Kidney tubule cell (primary cell): ENCODE measurements at places on chromosomes 1 and 21.
A peak's percentile ranks its signal among the peaks of the same experiment; 100 is the strongest.

DNA sequence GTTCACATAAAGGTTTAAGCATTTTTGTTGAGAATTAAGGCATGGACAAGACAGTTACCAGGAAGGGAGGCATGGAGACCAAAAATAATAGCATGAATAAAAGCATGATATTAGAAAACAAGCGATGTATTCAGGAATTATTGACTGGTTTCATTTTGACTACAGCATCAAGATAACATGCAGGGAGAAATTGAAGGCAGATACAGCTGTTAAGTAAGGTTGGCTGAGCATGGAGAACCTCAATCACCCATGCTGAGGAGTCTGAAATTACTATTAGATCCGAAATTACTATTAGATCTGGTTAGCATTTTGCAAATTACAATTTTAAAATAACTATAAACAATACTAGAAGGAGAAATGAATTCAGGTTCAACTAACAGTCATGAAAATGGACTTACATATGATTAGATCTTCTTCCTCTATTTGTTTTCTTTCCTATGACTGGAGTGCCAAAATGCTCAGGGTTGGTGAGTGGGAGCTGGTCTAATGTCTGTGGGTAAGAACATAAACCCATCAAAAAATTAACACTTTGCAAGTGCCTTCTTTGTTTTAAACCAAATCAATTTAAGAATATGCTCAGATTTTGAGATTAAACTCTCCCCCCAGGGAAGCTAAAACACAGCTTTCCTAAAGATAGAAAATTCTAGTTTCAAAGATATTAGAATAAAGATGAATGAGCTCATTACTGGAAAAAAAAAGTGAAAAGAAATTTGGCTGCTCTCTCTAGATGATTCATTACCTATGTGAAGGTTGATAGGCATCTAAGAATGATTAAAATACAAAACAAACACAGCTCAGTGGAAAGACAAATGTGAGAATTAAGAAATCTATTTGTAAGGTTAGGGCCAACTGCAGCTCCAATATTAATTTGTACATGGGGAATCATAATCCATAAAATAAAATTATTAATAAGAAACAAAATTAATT, 81.7 kb downstream of the ARID4B start:
- DNase-seq, result no peak

DNA sequence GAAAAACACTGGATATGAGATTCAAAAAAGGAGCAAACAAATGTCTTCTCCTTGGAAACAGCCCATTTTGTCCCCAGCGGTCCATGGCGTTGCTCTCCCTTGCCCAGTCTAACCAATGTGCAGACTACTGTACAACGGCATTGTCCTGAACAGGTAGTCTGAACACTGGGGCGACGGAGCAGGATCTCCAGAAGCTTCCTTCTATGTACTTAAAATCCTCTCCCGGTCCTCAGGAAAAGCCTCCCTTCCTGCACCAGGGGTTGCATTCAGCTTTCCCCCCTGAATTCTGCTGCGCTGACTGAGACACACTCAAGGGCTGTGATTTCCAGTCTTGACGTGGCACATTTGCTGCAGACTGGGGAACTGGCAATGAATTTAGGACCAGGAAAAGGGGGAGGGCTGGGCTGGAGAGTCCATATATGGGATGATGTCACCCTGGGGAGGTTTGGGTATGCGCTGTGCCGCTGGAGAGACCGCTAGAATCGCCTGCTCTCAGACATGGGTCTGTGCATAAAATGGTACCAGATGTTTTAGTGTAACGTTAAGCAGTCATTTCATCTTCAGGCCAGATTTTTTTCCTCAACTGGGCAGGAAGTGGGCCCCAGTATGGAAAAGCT, 275.9 kb upstream of the C1orf105 start:
- DNase-seq, result no peak

DNA sequence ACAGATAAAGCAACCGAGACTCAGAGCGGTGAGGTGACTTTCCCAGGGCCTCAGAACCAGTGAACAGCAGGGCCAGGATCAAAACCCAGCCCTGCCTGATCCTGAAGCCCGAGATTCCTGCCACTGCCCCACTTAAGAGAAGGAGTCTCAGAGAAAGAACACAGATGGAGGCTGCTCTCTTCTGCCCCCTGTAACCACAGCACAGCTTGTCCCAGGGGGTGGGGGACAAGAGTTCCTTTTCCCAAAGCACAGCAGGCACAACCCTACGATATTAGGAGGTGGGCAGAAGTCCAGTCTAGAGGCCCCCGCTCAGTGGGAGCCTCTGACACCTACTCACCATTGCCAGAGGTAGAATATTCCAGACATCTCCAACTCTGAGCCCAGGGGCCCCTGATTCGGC, 24.0 kb upstream of the VWA5B1 start:
- DNase-seq, result no peak

DNA sequence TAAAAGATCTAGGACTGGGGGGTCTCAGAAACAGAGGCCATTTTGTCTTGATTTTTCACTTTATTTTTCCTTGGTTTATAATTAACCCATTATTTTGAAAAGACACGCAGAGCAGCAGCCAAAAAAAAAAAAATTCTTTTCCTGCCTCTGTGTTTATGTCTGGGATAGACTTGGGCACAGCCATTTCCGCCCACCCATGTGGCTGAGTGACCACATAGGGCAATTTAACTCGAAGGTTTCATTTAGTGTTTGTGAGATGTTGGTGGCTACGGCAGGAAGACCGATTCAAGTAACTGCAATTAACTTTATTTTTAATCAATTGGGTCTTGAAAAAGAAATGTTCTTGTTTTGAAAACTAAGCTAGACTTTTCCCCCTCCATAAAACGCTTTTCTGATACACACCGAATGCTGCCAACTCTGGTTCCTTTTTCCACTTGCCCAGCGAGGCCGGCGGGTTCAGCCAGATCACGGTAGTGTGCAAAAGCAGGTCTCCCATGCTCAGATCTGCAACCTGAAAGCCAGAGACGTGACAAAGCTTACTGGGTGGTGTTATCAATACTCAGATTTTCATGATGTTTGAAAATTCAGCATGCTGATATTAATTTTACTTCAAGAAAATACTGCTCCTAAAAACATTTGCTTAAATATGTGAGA, 97.4 kb upstream of the KRTAP19-8 start:
- no peak for DNase-seq

DNA sequence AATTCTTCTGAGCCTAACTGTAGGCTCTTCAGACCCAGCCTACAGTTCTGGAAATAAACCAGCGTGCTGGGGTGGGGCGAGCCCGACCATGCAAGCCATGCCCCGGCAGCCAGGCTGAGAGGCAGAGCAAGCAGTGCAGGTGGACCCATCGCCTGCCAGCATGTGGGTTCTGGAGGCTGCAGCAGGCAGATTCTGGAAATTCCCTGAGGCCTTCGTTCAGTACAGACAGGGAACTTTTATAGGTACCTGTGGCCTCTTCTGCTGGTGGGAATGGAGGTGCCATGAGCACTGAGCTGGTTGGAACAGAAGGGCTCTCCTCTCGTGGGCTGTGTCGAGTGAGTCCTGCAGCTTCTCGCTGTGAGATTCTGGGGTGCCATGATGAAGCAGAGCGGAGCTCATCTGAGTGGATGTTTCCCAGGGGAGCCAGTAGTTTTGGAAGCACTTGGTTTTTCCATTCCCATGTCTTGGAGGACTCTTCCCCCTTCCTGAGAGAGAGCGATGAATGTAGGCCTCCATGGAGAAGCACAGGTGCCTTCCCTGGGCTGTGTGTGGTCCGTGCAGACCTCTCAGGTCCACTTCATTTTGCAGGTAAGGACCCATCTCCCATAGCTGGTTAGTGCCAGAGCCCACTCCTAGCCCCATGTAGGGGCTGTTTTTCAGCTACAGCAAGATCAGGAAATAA, 94.1 kb downstream of the PCBP3 start:
- no peak for DNase-seq

- DNase-seq, result peak; percentile 62
Observed at GRCh38 chr1:152013664-152014237, 20.1 kb upstream of the S100A10 start.

GRCh38 chr1:7888248-7889081, 35.6 kb upstream of the UTS2 start:
- DNase-seq, result no peak

- DNase-seq, result peak; percentile 19
Observed at GRCh38 chr1:70427976-70428375, 16.9 kb downstream of the CTH start.

- peak; percentile 87 for DNase-seq
Observed at GRCh38 chr21:44303490-44303981, 3.7 kb downstream of the PFKL start.

GRCh38 chr1:93531193-93531592, 83.3 kb downstream of the FNBP1L start:
- no peak for DNase-seq

DNA sequence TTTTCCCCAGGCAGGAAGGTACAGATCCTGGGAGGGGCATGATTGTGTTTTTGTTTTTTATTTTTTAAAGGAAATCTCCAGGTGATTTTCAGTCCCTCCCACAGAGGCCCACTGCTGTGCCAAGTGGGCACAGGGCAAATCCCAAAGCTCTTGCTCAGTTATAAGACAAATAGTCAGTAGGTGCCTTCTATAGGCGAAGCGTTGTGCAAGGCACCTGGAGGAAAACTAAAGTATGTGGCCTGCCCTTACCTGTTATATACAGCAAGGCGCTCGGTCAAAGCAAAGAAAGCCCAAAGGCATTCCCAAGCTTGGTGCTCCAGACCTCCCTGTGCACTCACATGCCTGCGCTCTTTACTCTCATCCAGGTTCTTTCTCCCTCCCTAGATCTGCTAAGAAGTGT, 81.0 kb downstream of the KCNJ15 start:
- DNase-seq, result no peak

DNA sequence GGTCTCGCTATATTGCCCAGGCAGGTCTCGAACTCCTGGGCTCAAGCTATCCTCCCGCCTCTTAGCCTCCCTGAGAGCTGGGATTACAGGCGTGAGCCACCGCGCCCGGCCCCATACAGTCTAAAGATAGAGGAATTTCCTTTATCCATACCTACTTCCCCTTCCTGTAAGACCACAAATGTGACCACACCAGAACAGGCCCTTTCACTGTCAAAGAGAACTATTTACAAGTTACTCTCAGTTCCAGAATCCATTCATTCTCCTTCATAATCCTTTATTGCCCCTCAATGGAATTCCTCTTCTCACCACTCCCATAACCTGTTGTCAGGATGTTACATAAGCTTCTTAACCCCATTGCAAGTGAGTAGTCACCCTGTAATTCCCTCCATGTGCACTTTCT, 26.3 kb upstream of the SLC5A9 start:
- no peak for DNase-seq

DNA sequence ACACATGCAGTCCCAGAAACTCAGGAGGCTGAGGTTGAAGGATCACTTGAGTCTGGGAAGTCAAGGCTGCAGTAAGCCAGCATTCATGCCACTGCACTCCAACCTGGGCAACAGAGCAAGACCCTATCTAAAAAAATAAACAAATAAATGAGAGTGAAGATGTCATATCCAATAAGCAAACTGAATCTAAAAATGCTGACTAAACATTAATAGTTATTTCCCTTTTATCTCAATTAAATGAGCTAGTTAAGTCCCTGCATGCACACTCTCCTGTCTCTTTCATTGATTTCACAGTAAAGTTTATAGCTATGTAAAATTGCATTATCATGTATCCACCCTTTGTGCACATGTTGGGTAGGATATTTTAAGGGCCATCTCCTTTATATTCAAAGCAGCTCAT, 81.1 kb upstream of the L1TD1 start:
- DNase-seq, result no peak

DNA sequence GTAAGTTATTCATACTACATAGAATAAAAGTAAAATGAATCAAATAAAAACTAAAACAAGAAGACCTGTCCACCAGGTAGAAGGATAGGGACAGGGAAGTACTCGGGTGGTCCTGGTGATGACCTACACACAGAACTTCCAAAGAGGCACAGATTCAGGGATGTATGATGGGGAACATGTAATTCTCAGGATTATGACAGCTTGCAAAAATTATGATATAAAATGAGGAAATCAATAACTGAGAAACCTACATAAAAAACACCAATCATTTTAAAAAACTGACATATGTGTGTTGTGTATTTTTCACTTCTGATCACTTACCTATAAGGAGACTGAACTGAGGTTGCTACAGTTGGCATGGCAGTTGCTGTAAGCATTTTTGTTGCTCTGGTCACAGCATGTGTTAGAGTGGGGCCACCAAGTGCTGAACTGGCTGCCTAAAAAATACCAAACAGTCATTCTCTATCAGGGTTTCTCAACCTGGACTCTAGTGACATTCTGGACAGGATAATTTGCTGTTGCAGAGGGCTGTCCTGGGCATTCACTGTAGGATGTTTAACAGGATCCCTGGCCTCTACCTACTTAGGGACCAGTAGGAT, 73.8 kb downstream of the USP24 start:
- no peak for DNase-seq

GRCh38 chr1:104163912-104164476, 414.3 kb downstream of the AMY1C start:
- no peak for DNase-seq

GRCh38 chr21:32507342-32507919, 77.9 kb downstream of the TCP10L start:
- DNase-seq, result no peak

GRCh38 chr1:94622757-94623156, 81.2 kb upstream of the F3 start:
- peak; percentile 96 for DNase-seq

DNA sequence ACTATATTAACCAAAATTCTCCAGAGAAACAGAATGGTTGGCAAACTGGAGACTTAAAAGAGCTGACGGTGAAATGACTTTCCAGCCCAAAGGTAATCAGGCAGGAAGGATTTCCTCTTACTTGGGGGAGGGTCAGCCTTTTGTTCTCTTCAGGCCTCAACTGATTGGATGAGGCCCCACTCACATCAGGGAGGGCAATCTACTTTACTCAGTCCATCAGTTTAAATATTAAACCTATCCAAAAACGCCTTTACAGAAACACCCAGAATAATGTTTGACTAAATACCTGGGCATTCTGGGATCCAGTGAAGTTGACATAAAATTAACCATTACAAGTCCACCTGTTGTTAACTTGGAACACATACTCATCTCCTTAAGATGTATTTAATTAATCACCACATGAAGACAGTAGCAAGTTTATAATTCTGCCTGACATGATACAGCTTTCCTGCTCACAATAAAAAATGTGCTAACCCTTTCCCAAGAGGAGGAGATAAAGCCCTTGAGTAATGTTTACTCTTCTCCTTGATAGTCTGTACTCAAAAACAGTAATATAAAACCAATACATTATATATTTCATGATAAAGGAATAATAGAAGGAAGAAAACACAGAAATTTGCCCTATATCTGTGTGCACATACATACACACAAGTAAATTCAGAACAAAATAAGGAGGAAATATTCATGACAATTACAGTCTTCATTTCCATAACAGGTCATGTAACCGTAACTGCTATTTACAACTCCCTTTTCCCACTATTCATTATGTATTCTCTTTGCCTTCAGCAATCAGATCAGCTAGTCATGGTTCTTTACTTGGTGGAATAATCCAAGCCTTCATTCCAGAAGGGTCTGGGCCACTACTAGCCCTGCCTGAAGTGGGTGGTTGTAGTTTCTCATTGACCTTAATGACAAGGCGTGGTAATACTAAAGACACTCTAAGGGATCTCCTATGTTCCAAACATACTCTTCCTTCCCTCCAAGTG, 107.5 kb upstream of the RUNX1 start:
- DNase-seq, result peak; percentile 91

DNA sequence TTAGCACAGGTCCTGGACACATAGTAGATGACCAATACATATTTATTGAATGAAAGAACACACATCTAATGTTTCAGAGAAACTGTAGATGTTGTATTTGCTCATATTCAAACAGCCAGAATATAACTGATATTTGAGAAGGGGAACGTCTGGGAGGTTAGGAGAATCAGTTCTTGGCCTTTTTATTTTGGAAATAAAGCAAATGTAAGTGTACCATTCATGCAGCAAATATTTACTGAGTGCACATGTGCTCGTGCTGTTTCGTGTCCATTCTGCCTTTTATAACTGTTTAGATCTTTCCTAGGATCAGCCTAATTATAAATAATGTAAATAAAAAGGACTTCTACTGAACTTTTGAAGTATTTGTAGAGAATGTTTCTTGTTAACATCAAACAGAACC, 103.8 kb downstream of the GREM2 start:
- DNase-seq, result no peak
